ENCODE measurements at places on chromosomes 1 and 21.

DNA sequence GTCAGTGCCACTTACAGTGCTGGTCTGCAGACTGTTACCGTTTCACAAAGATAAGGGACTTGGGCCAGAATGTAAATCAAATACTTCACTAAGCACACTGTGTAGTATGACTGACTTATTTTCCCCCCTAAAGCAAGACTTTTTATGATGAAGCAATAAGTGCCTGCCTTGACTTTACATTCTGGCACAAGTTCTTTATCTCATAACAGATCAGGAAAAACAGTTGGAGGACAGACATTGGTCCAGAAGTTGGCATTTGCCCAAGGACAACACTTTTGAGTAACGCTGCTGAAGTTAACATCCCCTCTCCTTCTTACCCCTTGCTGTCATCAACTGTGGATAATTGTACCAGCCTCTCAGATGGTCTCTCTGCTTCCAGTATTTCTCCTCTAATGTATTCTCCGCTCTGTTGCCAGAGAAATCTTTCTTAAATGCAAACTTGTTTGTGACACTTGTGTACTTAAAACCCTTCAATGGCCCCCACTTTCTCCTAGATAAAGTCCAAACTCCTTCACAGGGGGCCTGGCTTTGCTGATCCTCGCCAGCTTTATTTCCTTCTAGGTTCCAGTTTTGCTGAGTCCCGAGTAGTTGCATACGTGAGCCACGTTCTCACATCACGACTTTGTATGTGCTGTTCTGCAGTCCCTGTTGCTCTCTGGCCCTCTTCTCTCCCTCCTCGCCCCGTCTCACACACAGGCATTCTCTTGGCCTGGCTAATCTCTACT lies 45.7 kb downstream of the S1PR1 start:
- DNase-seq: no peak

GRCh38 chr1:229217716-229218115 lies 53.2 kb upstream of the RAB4A start:
- no peak for DNase-seq

DNA sequence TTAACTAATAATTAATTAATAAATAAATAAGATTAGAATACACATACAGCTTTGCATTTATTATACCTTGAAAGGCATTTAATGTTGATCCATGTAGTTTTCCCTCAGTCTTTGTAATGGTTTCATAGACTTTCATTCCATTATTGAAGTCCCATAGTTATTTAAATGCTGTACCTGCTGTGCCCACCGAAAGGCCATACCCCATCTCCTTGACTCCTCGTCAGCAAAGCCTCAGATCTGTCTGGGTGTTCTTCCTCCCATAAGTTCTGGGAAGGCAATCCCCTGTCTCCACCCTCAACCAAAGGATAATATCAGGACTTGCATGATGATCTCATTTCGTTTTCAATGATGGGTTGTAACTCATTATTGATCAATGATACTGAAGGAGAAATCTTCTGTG lies 17.1 kb downstream of the CCN1 start:
- no peak for DNase-seq

DNA sequence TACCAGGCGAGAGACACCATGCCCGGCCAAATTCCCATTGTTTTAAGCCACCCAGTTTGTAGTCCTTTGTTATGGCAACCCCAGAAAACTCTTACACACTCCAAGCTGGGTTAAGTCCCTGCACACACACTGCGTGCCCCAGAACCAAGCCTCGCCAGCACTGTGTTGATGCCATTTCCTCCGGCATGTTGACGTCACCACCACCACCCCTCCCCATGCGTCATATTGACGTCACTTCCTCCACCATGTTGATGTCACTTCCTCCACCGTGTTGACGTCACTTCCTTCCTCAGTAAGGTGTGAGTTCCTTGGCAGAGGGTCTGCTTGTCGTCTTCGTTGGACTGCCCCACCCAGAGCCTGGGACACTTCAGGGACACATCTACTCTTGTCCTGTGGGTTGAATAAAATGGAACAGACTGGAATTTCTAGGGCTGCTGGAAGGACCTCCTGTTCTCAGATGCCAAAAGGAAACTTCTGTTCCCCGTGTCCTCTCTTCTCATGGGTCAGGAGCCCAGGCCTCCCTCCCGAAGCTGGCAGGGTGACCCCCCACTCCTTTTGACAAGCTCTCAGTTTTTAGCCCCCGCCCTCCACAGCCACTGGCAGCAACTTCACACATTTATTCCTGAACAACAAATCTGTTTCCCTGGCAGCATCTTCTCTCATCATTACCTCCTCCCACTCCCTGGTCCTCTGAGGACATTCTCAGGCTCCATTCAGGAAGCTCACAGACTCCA lies 643.3 kb downstream of the NPHP4 start:
- no peak for DNase-seq

DNA sequence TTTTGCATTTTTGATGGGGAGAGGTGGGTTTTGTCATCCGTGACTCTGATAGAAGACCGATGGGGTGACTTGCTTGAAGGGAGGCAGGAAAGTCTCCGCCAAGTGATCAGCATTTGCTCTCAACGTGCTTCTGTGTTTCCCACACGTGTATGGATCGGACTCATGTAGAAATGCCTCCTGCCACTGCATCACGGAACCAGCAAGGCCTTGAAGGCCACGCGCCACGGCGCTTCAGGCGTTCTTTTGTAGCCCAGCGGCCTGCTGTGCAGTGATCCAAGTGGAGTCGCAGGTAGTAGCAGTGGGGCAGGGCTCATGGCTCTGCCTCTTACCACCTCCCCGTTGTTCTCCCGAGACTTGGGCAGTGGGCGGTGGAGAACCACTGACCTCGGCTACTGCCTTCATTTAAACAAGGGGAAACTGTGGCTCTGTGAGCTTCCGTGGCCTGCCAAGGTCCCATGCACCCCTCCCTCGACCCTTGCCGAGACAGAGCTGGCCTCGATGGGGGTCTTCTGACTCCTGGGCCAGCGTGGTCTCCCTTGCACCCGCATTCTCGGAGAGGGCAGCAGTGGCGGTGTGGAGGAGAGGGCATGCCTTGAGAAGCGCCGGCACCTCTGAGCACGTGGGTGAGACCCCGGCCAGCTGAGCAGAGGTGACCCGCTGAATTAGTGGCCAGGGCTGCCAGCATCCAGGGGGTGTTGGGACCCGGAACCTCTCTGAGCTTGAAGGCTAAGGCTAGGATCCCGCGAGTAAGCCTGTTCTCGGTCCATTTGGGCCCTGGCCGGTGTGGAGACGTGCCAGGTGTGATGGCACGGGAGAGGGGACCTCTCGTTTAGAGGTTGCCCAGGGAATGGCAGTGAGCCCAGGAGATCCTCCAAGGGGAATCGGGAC lies 46.1 kb upstream of the ABCG1 start:
- DNase-seq: no peak

- DNase-seq: no peak
Measured at GRCh38 chr1:33982419-33982818, 118.5 kb downstream of the HMGB4 start.

- DNase-seq: no peak
Measured at GRCh38 chr1:243244432-243244841, 10.6 kb downstream of the CEP170 start.

- peak; percentile 81 for DNase-seq
Measured at GRCh38 chr1:210347112-210347511, 18.4 kb downstream of the HHAT start.

DNA sequence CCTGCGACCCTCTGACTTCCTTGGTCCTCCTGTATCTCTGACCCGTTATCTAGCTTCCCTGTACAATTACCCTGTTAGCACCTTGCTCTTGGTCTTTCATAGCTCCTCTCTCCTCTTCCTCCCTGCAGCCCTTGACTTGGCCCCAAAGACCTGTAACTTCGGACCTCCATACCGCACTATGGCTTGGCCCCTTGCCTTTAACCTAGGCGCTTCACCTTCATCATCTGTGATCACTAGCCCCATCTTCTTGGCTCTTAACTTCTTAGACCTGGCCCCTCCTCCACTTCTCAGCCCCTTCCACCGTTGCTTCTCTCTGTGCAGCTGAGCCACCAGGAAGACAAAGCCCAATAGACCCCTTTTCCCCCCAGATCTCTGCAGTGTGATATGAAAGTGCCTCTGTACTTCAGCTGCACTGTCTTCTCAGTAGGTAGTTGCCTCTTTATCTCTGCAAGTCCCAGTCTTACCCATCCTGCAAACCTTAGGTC lies 740 bp downstream of the ZNF691 start:
- no peak for DNase-seq

GRCh38 chr1:110600716-110601115 lies 5.4 kb downstream of the KCNA2 start:
- DNase-seq: no peak

- no peak for DNase-seq
Measured at GRCh38 chr21:46369520-46370235, 45.7 kb downstream of the PCNT start.

- DNase-seq: peak; percentile 75
Measured at GRCh38 chr21:45948576-45949141, 32.9 kb upstream of the COL6A1 start.

DNA sequence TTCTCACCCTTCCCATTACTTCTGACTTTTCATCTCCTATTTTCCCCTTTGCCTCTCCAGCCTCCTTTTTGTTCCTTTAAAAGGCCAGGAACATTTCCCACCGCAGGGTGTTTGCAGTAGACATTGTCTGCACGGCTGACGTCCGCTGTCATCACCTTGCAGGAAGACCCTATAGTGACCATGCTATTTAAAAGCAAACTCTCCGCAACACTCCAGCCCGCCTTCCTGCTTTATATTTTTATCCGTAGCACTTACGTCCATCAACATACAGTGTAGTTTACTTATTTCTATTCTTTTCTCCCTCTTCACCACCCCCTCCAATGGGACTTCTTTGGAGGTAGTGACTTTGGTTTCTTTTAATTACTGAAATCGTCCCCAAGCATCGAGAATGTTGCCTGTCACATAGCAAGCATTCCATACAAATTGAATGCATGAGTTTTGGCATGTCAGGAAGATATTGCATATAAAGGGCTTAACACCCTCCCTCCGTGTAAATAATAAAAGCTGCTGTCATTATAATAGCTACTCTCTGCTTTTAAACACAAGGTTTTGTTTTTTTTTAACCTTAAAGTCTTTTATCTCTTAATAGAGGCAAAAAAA lies 19.8 kb downstream of the SLC25A33 start:
- no peak for DNase-seq

GRCh38 chr1:180175806-180176205 lies 21.1 kb downstream of the QSOX1 start:
- no peak for DNase-seq

DNA sequence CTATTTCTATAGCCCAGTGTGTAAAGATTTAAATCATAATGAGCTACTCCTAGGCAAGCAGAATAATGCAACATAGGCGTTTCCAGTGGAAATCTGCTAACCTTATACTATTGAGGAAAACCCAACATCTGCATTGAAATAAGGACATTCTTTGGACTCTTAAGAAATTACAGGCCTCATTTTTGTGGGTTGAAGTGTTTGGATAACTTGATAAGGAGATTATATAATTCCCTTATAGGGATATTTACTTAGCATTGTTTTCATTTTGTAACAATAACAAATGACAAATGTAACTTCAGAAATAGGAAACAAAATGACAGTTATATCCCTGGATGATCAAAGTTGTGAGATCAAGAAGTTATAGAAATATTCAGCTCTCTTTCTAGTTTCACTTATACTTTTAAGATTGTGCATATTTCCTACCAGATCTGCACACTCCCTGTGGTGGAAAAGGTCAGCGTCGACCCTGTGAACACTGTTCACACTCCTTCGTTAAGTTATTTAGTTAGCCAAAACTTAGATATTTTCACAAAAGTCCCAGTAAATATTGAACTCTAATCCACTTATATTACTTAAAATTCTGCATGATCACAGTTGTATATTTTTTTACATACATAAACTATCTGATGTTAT lies 284.4 kb upstream of the C1orf105 start:
- DNase-seq: no peak

DNA sequence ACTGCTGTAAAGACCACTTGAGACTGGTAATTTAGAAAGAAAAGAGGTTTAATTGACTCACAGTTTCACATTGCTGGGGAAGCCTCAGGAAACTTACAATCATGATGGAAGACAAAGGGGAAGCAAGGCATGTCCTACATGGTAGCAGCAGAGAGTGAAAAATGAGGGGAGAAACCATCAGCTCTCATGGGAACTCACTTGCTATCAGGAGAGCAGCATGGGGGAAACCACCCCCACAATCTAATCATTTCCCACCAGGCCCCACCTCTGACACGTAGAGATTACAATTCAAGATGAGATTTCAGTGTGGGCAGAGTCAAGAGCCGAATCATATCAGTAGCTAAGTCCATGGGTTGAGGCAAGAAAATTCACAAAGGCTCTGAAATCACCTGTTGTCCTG lies 23.8 kb upstream of the LYPD8 start:
- no peak for DNase-seq

- no peak for DNase-seq
Measured at GRCh38 chr21:15222707-15223106, 157.9 kb upstream of the NRIP1 start.

- DNase-seq: peak; percentile 57
Measured at GRCh38 chr1:24693827-24694379, 50.8 kb downstream of the SRRM1 start.

- DNase-seq: no peak
Measured at GRCh38 chr21:45259206-45259840, 28.4 kb downstream of the POFUT2 start.

DNA sequence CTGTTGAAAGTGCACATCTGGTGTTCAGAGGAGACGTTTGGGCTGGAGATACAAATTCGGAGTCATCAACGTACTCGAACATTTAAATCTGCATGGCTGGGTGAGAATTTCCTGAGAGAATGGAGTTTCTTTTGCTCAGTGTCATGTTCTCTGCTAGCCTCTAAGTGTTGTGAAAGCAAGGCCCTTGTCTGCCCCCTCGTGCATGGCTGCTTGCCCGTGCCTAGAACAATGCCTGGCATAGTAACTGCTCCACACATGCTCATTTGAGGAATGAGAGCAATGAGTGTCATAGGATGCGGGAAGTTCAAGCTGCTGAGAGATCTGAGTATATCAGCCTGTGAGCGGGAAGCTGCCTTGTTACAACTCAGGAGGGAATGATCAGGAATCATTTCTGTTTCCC lies 171.1 kb upstream of the CSF3R start:
- no peak for DNase-seq

DNA sequence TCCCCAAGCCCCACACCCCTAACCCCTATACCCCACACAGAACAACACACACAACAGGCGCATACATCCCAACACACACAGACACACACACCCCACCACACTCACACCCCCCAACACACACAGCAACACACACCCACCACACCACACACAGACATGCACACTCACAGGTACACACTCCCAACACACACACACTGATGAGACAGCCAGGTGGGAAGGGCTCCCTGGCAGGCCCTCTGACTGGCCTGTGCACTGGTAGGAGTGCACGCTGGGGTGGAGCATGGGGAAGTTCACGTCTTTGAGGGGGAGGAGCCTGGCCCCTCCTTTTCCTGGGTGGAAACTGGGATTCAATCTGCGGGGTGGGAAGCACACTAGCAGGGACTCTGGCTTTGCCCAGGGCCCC lies 116.7 kb downstream of the RHOU start:
- DNase-seq: no peak

DNA sequence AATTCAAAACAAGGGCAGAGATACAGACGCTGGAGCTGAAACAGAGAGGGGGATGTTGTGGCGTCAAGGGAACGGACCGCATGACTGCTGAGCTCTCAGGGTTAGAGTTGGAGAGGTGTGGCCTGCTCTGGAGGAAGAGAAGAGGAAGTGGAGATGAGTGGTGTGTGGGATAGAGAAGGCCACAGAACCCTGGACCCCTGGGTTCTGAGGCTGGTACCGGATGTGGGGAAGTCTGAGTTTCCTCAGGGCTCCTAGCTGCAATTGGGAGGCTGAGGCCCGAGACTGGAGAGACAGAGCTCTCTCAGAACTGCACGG lies 1.8 kb downstream of the BCAN start:
- no peak for DNase-seq
